ENCODE measurements at places on chromosomes 5 and 9.

DNA sequence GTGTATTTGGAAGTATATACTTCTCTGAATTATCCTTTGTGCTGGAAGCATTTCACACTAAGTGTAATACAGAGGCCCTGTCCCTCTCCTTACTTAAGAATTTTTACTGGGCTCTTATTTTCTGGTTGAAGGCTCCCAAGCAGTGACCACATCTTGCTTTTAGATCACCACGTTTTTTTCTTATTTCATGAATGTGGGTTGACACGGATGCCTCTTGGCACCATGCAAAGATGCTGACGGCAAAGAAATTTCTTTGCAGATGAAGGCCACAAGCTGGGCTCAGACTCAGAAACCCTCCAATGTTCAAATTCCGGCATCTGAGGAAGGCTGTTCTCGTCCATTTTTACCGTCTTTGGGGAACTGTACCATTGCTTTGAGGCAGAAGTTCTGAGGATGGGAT, 168.5 kb downstream of the HMHB1 start:
- DNase-seq = no peak

- no peak for DNase-seq
These were observed 150.4 kb downstream of the GABRB2 start for GRCh38 chr5:161396171-161396570.

DNA sequence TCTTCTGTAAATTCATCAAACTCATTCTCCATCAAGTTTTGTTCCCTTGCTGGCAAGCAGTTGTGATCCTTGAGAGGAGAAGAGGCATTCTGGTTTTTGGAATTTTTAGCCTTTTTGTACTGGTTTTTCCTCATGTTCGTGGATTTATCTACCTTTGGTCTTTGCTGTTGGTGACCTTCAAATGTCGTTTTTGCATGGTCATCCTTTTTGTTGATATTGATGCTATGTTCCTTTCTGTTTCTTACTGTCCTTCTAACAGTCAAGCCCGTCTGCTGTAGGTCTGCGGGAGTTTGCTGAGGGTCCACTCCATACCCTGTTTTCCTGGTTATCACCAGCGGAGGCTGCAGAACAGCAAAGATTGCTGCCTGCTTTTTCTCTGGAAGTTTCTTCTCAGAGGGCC, 140.9 kb downstream of the RPS23 start:
- DNase-seq = no peak

- DNase-seq = no peak
These were observed 5.5 kb downstream of the TRIM32 start for GRCh38 chr9:116692616-116693015.

DNA sequence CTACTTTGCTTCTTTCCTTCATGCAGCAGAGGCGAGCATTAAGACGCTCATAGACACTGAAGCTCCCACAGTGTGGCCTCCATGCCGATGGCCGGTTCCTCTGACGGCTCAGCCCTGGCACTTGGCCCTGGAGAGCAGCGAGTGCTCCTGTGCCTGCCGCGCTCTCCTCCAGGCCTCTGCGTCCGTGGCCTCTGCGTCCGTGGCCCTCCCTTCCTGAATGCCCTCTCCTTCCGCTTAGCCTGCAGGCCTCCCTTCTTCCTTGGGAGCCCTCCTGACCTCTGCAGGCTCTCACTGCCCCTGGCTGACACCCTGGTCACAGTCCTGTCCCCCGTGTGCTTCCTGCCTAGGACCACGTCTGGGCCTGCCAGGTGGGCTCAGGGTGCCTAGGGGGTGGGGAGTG, 92.8 kb downstream of the ZNF354C start:
- no peak for DNase-seq

DNA sequence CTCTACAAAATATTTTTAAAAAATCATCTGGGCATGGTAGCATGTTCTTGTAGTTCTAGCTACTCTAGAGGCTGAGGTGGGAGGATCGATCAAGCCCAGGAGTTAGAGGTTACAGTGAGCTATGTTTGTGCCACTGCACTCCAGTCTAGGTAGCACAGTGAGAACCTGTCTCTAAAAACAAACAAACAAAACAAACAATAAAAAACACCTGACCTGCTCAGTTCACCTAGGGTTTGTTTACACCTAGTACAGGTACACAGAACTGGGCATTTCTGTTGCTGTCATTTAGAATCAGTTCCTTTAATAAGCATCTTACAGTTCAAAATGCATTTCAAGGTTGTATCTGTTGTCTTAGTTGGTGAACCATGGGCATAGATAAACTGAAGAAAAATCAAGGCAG, 95.3 kb downstream of the MEGF10 start:
- DNase-seq = no peak

- DNase-seq = no peak
These were observed 70.9 kb downstream of the GAPVD1 start for GRCh38 chr9:125332527-125332926.

DNA sequence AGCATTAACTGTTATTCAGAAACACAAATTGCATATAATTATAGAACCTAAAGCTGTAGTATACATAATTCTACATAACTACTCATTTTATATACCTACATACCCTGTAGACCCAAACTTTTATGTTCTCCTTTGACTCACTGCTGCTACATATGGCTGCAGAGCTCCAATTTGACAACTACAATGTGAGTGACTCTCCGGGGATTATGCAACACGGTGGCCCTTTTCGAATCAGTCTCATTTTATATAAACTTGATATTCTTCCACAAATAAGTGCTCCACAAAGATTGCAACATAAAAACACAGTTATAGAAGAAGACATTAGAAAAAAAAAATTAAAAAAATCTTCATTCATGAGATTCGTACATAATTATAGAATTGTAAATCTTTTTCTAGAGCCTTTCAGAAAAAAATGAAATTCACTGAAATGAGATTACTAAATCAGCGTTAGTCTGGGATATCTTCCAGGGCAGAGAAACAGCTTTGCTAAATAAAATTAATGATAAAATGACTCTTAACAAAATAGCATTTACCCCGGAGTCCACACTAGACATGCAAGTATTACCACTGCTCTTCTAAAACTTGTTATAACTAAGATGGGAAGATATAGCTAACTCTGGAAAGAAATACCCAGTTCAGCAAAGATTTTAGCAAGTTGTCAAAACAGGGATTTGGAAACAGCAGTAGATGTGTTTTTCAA, 52.6 kb downstream of the SRFBP1 start:
- no peak for DNase-seq

- DNase-seq = no peak
These were observed 73.5 kb downstream of the TRIM36 start for GRCh38 chr5:115096034-115096769.

DNA sequence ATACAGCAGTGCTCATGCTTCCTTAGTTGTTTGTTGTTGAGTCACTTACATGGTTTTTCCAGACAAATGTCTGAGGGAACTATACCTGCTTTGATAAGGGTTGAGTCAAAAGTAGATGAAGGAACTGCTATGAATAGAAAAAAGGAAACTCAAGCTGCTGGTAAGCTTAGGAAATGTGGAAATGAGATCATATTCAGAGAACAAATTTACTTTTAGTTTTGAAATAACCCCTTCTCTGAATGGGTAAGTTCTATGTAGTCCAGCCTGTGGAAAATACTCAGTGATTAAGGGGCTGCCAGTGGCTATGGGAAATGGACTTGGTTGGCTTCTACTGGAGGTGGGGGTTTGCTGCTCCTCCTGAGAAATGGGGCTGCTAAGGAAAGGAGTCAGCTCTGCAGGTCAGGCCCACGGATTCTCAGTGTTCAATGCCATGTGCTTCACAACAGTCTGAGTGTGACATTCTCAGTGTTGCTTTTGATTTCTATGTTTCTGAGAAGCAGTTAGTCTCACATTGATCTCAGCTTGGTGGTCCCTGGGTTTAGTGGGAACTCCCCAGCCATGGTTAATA, 47.7 kb upstream of the GLRX start:
- no peak for DNase-seq

DNA sequence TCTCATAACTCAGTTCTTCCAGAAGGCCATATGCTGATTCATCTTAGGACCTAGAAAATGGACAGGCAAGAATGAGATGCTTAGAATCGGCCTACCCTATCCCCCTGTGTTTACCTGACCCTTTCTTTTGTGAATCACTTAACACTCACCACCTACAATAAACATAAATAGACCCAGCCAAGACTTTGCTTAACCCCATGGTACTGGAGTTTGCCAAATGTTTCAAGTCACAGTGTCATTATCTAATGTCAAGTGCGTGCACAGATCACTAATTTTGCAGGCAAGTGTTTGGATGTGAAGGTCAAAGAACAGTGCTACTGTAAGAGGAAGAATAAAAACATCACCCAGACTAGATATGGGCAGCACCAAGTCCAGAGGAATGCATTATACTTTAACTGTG, 77.5 kb downstream of the GLIS3 start:
- no peak for DNase-seq

DNA sequence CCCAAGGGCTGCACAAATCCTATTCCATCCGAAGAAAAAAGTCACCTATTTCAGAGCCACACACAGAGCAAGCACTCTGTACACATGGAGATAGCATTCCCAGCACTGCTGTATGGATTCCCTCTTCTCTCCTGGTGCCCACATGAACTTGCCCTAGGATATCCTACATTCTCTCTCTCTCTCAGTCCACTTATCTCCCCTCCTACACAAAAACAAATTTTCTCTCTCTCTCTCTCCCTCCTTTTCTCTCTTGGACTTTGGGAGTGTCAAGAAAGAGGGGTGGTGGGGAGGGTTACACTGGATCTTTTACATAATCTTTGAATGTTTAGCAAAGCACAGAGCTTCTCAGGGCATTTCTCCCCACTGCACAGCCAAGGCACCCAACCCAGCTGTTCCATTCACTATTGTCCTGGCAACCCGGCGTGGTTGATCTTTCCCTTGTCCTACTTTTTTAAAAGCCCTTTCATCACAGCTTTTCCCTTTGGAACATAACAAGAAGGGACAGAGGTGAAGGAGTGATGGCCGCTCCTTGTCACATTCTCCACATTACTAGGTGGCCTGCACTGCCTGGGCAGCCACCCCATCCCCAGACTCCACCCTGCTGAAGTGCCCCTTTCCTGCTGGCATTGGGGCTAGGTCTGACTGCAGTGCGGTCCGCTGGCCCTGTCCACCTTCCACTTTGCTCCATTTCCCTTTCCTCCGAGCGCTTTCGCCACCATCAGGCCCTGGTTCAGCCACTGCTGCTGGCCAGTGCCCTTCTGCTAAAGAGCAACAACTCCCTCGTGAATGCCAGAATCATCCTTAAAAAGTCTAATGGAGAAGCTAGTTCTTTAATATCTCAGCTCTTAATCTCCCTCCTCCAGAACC, 22.2 kb upstream of the SLC1A3 start:
- DNase-seq = no peak

GRCh38 chr9:23492126-23493002, 333.7 kb downstream of the ELAVL2 start:
- peak; percentile 36 for DNase-seq

DNA sequence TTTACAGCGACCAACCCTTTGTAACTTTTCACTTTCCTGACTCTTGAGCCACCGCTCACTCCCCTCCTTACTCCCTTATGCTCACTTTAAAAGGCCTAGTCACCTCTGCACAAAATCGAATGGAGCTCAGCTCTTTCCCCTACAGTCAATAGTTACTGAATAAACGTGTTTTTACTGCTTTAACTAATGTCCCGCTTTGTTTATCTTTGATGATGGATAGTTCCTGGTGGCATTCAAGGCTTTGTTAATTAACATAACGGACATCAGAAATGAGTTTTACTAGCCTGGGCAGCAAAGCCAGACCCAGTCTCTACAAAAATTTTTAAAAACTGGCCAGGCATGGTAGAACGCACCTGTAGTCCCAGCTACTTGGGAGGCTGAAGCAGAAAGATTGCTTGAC, 5.0 kb downstream of the SERINC5 start:
- DNase-seq = no peak

DNA sequence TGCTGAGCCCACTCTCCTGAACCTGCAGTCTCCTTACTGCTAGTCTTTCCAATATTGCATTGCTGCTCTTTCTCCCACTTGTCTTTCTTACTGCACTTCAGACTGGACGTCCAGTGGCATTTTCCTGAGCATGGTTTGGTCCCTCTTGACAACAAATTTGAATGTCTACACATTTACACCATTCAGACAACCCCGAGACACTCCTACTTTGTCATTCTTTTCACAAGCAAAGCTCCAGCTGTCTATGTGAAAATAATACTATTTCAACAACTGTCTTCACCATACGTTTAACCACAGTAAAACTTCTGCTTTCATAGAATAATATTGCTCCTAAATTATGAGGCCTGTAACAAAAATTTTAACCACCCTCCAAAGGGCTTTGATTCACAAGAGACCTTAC, 10.4 kb upstream of the APTX start:
- DNase-seq = no peak

- no peak for DNase-seq
These were observed 548.8 kb downstream of the EFNA5 start for GRCh38 chr5:107121793-107122519.

GRCh38 chr9:95344735-95345325, 27.3 kb upstream of the FANCC start:
- no peak for DNase-seq

- no peak for DNase-seq
These were observed 507 bp downstream of the CTNND2 start for GRCh38 chr5:11903614-11904264.

- no peak for DNase-seq
These were observed 317.3 kb upstream of the PDE4D start for GRCh38 chr5:60210810-60211209.

- DNase-seq = no peak
These were observed 106.5 kb upstream of the OTULINL start for GRCh38 chr5:14475045-14475444.

DNA sequence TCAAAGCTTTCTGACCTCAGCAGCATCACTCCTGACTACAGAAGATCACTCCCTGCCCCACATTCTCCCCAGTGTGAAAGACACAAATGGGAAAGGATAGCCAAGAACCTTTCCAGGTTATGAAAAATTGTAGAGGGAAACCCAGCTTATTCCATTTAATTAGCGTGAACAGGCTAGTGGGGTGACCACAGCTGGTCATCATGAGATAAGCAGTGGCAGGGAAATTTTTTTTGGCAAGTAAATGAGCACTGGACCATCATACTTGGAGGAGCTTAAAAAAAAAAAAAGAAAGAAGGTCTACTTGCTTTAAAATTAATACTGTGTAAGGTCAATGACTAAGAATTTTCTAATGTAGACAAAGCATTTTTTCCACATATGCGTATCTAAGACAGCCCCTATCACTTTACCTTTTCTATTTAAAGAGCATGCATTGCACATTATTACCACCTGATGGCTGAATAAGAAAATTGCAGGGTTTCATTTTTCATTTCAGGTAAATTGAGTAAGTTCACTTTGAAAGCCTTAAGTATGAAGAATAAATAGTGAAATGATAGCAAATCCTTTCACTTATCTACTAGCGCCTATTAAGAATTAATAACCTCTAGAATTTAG, 123.6 kb downstream of the ELAVL2 start:
- DNase-seq = no peak

- DNase-seq = no peak
These were observed 901 bp upstream of the SLC12A7 start for GRCh38 chr5:1112596-1113331.

- DNase-seq = no peak
These were observed 23.9 kb downstream of the IRF1 start for GRCh38 chr5:132466433-132467286.

DNA sequence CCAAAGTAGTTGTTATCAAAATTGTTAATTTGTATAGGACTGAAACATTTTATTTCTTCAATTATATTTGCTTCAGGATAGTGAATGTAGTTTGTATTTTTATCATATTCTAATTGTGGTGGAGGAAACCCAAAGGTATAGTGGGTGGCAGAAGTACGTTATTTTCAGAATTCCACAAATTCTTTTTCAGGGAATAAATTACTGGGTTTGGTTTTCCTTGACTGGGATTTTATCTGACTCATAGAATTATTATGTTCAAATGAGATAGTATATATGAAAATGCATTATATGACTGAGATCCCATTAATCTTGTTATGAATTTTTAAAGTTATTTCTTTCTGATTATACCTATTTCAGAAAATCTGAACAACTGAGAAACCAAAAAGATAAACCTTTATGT, 73.7 kb downstream of the VPS13A start:
- DNase-seq = no peak
